ENCODE measurements at places on chromosomes 6 and 20.

- DNase-seq = no peak
Observed at GRCh38 chr6:112752305-112752704, 405.2 kb downstream of the RFPL4B start.

DNA sequence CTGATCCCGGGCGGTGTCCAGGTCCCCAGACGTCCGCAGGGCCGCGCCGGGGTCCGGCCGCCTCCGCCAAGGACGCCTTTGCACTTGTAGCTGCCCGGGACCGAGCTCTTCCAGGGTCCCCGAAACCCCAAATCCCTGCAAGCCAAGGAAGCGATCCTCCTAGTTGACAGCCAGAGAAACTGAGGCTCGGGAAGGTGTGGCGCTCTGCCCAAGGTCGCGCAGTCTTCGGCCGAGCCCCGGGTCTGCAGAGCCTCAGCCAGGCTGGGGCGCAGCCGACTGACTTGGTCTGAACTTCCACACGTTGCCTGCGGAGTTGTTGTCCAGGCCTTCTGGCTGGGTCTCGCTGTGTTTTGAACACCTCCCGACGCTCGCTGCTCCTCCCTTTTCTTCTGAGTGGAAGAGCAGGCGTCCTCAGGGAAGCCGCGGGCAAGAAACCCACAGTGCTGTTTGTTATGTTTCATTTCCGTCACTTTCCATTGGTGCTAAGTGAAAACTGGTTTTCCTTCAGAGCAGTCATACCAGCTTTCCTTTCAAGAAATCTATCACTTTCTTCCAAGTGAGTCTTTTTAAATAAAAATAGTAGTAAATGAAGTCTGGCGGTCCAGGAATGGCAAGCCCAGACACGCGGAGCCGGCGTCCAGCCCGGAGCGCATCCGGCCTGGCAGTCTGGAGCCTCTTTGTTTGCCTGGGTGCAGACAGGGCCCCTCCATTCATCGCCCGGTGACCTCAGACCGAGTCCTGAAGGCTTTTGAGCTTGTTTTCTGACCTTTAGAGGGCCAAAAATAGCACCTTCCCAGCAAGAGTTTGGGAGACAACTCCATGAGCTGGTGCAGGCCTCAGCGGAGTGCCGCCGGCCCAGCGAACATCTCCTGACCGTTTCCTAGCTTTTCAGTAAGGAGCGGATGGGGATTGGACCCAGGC is 698 bp downstream of the FAM210B start:
- DNase-seq = peak; percentile 80

- DNase-seq = no peak
Observed at GRCh38 chr6:32763421-32763820, at the start of gene HLA-DQB2. HLA-DQB2 (minus strand) TSS chr6:32763532; CDS start chr6:32763470, 62 bp downstream.

DNA sequence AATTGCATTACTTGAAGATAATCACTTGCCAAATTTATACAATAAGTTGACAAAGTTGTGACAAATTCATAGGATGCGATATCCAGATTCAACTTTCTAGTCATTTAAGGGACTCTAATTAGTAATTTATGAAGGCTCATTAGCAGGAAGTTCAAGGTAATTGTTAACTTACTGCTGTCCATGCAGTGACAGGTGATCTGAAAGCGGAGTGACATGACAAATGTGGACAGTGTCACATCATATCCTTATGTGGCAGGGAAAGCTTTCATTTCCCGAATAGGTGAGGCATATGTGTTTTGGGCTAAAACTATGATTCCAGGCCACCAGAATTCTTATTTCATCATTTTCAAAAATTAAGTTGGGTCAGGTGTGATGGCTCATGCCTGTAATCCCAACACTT is 115.9 kb upstream of the BMP2 start:
- DNase-seq = no peak

GRCh38 chr6:107667790-107668189 is 156.3 kb downstream of the SCML4 start:
- DNase-seq = no peak

All from AG20443 (cell line).